ENCODE measurements at places on chromosomes 11 and 22. TPM values are rescaled to one million over a fixed set of nuclear protein-coding genes. Genes with fewer than 3 reads are reported as not detected.

The P2RX6 gene
- total RNA-seq: 0.30 TPM

The RFPL1 gene
- not detected for total RNA-seq

The RIMBP3C gene
- total RNA-seq: not detected

The MMP12 gene
- not detected for total RNA-seq

The RAG2 gene
- total RNA-seq: not detected

The ISX gene
- total RNA-seq: not detected

The CELSR1 gene
- total RNA-seq: 0.83 TPM

GRCh38 chr11:34176751-34177209 lies 71.4 kb downstream of the NAT10 start:
- H3K4me1 ChIP-seq: peaks cover 37% of the 10 kb centered on the region
- H3K36me3 ChIP-seq: no peaks in the 10 kb centered on the region
- no peak for DNase-seq

GRCh38 chr22:38230916-38231315 lies 29.1 kb downstream of the MAFF start:
- no peak overlapping the region for H3K27ac ChIP-seq
- DNase-seq: no peak
- H3K36me3 ChIP-seq: peaks cover 3% of the 10 kb centered on the region
- H3K27me3 ChIP-seq: no peaks in the 10 kb centered on the region
- H3K4me3 ChIP-seq: no peak overlapping the region
- no peaks in the 10 kb centered on the region for H3K4me1 ChIP-seq

DNA sequence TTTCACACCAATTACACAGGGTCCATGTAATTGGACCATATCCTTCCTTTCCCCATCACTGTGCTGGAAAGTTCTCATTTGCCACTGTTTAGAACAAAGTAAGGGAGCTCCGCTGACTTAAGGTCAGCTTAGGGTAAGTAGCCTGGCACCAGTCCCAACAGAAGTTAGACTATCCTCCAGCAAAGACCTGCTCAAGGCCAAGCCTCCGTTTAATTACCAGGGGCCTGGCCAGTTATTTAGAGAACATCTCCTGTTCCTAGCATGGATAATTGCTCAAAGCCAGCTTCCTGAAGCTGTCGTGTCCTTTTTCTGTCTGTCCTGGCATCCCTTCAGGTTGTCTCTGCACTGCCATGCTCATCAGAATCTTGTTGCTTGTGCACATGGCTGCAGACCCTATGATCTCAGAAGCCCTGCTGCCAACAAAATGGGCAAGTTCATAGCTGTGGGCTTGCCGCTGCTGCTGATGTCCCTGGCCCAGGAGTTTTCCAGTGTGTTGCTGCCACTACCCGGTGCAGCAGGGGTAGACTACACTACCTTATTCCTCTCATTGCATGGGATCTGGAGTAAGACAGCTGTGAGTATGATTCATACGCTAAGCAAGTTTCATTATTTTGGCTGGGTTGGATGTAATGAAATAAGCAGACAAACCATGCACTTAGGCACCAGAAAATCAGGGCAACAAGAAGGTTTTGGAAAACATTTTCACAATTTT lies 8.1 kb downstream of the OR8A1 start:
- no peak for DNase-seq
- H3K36me3 ChIP-seq: no peaks in the 10 kb centered on the region
- peaks cover 17% of the 10 kb centered on the region for H3K27me3 ChIP-seq
- H3K4me1 ChIP-seq: no peaks in the 10 kb centered on the region

DNA sequence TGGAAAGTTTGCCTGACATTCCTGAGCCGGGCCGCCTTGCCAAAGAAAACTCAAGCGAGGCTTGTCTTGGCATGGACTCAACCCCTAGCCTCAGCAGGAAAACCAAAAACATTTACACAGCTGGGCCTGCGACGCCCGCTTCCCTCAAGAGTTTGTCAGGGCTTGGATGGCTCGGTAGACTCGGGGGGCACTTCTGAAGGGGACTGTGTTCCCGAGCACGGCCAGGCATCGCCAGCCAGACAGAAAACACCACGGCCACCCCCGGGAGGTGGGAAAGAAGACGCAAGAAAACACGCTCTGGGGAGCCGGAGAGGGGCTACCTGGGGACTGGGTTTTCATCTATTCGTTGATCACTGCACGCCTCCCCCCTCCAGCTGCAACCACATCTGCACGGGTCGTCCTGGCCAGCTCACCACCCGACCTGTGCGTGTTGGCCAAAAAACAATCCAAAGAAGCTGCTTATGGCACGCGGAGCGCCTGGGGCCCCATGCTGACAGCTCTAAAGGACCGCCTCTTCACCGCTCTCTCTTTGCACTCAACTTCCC lies 380.7 kb downstream of the MN1 start:
- no peaks in the 10 kb centered on the region for H3K36me3 ChIP-seq
- no peak for DNase-seq
- H3K27ac ChIP-seq: no peak overlapping the region
- peaks cover 28% of the 10 kb centered on the region for H3K27me3 ChIP-seq

DNA sequence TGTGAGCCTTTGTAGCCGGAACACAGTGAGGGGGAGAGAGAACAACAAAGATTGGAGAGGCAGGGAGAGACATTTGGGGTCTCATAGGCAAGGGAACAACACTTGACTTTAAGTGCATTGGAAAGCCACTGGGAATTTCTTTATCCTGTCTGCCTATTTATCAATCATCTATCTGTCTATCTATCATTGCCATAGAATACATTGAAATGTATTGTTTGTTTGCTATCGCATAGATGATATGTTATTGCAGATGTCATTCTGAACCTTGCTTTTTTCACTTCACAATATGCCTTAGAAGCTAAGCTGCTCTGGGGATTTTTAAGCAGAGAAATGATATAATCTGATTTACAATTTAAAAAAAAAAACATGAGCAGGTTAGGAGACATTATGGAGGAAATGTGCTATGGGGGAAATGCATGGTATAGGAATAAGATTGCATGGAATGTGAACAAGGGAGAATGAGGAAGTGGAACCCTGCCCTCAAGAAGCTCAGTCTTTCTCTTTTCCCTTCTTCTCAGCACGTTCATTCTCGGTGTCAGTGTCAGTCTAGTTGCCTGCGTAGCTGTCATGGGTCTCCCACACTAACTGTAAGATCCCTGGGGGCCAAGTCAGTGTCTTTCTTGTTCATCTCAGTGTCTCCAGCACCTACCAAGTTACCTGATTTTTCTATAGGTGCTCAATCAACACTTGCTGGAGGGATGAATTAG lies 158.7 kb upstream of the ARHGAP20 start:
- H3K27ac ChIP-seq: no peak overlapping the region
- no peak for DNase-seq
- H3K36me3 ChIP-seq: no peaks in the 10 kb centered on the region
- no peaks in the 10 kb centered on the region for H3K4me1 ChIP-seq

DNA sequence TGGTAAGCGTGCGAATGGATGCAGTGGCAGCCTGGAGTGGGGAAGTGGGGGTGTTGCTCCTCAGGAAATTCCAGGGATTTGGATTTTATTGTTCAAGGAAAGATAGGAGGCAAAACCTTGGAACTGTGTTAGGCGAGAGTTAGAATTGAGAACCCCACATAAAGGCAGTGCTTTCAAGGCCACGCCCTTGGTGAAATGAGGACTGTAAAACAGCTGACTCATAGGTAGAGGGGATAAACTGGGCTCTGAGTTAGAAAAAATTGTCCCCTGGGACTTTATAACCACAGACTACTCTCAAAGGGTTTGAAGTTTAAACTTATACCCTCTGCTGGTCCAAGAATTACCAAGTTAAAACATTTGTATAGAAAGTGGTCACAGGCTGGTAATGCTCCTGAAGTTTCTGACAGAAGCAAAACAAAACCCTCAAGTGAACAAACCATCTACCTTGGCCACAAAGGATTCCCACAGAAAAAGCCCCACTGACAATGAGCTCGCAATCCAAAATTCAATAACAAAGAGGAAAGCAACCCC lies 250.3 kb upstream of the TBCEL start:
- H3K27ac ChIP-seq: no peak overlapping the region
- no peak overlapping the region for H3K4me3 ChIP-seq
- H3K27me3 ChIP-seq: peaks cover 7% of the 10 kb centered on the region
- H3K4me1 ChIP-seq: no peaks in the 10 kb centered on the region

DNA sequence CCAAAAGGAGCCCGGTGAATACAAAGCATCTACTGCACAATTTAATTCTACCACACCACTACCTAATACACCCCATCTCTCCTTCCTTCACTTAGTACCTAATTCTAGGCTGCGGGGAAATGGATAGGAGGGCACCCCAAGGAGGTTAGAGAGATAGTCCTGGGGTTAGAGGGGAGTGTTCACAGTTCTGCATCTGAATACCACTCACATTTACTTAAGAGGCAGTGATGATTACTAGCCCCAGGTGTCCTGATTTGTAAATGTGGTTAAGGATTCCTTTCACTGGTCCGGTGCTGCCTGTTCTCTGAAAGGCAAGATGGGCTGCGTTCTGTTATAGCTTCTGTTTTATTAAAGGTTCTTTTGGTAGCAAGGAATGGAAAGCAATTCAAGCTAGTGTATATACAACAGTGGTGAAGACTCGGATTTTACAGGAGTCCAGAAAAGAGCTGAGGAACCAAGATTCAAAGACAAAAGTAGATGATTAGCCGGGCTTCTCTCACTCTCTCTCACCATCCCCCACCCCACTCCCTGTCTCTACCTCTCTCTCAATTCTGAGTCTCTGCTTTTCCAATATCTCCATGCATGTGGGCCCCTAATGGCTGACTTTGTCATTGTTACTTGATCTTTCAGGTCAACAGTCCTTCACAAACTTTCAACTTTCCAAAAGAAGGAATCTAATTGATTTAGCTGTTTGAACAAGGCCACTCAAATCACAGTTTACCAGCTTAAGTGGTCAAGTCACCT lies 8.7 kb upstream of the KCNA4 start:
- H3K27ac ChIP-seq: no peak overlapping the region
- H3K4me1 ChIP-seq: no peaks in the 10 kb centered on the region
- peaks cover 7% of the 10 kb centered on the region for H3K27me3 ChIP-seq
- DNase-seq: no peak

DNA sequence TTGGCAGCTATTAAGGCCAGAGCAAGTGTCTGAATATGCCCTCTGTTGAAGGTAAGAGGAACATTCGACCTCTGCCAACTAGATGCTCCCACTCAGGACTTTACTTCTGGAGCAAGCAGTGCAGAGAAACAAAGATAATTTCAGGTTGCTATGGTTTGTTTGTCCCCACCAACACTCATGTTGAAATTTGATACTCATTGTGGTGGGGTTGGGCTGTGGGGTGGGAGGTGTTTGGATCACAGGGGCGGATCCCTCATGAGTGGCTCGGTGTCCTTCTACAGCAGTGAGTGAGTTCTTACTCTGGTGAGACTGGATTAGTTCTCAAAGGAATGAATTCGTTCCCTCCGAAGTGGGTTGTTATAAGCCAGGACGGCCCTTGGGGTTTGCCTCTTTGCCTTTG lies 12.0 kb downstream of the OR8A1 start:
- H3K27ac ChIP-seq: no peak overlapping the region
- H3K27me3 ChIP-seq: peaks cover 6% of the 10 kb centered on the region
- H3K4me3 ChIP-seq: no peak overlapping the region

DNA sequence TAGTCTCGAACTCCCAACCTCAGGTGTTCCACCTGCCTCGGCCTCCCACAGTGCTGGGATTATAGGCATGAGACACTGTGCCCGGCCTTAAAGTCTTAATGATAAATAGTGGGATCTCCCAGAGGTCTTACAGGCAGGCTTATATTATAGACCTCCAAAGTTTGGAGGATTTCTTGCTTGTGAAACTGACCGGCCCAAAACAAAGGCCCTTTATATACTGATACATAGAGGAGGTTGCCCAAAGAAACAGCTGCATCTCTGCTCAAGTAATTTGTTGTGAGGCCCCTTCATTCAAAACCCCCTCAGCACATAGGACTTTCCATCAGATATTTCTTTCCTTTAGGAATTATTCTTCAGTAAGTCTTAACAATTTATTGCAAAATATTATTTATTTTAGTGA lies 27.4 kb upstream of the RDX start:
- DNase-seq: no peak
- H3K27ac ChIP-seq: no peak overlapping the region
- H3K27me3 ChIP-seq: peaks cover 19% of the 10 kb centered on the region

GRCh38 chr22:47381240-47381639 lies 618.8 kb downstream of the TBC1D22A start:
- H3K4me3 ChIP-seq: no peak overlapping the region
- no peaks in the 10 kb centered on the region for H3K27me3 ChIP-seq
- DNase-seq: no peak
- no peak overlapping the region for H3K27ac ChIP-seq

- H3K27me3 ChIP-seq: no peaks in the 10 kb centered on the region
- no peaks in the 10 kb centered on the region for H3K36me3 ChIP-seq
- no peak overlapping the region for H3K27ac ChIP-seq
- no peak overlapping the region for H3K4me3 ChIP-seq
- no peak for DNase-seq
Measured at GRCh38 chr11:16776711-16777612, 38.5 kb downstream of the C11orf58 start.
